Inflammatory macrophage treated with lipopolysaccharide for 1 hour (primary cell): ENCODE measurements at places on chromosomes 13 and 19.

DNA sequence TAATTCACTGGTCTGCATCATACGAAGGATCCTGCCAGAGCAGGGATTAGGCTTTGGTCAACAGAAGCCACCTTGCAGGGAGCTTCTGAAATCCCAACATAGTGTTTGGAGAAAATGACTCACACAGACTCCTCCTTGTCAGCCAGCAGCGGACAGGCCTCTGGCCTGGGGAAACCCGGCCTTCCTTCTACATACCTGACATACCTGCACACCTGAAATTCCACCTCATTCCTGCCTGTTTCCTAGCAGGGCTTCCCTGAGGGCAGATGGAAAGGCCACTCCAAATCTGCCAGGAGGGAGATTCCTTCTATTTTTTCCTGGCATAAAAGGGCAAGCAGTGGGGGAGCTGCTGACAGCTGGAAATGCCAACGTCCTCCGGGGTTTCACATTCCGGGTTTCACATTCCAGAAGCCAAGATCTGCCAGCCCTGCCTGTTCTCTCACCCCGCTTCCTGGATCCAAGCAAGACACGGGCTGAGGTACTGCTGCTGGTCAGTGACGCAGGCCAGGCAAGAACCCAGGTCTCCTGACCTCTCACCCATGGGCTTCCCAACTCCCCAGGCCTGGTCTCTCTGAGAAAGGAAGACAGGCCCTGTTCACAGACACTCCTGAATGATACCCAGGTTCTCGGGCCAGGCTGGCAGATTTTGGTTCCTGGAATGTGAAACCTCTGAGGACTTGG, 18.2 kb upstream of the IGFL1 start:
- DNase-seq, result no peak

- no peak for DNase-seq
Measured at GRCh38 chr13:98364647-98365046, 187.6 kb upstream of the RNF113B start.

- DNase-seq, result no peak
Measured at GRCh38 chr19:33690378-33691029, 68.8 kb downstream of the CHST8 start.

GRCh38 chr19:47901370-47901769, 15.3 kb upstream of the SULT2A1 start:
- no peak for DNase-seq

DNA sequence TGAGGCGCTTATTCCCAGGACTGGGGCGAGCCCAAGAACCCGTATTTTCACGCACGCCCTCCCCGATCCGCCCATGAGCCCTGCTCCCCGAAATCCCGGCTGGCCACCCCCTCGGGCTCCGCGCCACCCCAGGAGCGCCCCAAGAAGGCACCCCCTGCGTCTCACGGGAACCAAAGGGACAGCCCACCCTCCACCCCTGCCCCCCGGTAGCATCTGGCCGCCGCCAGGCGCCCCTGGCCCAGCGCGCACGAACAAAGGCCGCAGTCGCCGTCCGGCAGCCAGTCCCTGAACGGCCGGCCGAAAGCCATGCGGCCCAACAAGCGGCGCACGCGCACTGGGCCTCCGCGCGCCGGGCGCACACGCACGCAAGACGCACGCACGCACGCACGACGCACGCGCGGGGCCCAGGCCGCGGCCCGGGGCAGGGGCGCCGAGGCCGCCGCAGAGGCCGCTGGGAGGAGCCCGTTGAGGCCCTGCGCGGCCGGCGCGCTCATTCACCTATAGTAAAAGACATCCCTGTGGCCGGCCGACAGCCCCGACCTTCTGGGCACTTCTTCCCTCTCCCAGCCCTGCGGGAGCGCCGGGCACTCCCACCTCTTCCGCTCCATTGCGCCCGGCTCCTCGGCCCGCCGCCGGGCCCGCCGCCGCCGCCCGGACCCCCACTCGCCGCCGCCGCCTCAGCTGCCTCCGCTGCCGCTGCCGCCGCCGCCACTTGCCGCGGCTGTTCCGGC, 476 bp downstream of the MBD3 start:
- DNase-seq, result peak; percentile 80

GRCh38 chr19:31749231-31749630, 400.0 kb upstream of the TSHZ3 start:
- DNase-seq, result no peak

DNA sequence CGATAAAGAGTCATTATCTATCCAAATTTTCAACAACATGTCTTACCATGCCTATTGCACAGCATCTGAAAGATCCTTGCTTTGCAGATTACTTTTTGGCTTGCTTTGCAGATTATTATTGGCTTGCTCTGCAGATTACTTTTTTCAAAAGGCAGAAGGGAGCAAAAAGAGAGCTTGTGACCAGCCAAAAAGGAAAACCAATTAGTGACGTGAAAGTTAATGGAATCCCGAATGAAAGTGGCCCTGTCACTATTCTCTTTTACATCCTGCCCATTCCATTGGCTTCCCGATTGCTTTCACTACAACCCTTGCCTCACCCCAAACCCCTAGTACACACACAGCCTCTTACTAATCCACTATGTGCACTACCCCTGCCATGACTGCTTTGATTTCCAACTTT, 81.3 kb downstream of the LHFPL6 start:
- no peak for DNase-seq

GRCh38 chr13:39855236-39855635, 199.8 kb downstream of the COG6 start:
- no peak for DNase-seq

DNA sequence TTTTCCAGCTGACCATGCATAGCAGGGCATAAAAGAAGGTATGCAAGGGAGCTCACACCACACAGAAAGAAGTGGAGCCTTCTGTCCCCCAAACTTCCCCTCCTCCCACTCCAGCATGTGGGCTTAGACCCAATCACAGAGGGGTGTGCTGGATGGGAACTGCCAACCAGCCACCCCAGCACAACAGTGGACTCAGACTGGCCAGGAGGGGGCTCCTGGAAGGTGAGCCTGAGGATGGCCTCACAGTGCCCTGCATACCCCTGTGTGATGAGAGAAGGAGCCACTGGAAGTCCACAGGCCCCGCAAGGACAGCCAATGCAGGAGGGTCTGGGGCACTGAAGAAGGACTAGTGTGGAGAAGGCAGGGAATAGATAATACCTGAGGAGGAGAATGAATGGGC, 106.9 kb upstream of the SERP2 start:
- peak; percentile 33 for DNase-seq

DNA sequence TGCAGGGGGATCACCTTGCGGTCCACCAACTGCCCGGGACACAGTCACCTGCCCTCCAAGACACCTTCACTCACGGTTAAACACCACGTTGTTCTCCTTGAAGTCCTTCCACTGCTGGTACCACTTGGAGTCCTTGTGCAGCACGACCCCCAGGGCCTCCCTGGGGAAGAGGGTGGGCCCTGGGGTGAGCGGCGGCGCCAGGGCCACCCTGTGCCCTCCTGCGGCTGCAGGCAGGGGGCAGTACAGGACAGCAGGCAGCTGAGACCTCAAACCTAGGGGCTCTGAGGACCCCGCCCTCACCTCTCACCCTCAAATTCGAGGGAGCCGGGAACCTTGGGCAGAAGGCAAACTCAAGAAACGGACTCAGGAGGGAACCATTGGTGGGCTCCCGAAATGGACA, 7.5 kb upstream of the CTXN1 start:
- no peak for DNase-seq

DNA sequence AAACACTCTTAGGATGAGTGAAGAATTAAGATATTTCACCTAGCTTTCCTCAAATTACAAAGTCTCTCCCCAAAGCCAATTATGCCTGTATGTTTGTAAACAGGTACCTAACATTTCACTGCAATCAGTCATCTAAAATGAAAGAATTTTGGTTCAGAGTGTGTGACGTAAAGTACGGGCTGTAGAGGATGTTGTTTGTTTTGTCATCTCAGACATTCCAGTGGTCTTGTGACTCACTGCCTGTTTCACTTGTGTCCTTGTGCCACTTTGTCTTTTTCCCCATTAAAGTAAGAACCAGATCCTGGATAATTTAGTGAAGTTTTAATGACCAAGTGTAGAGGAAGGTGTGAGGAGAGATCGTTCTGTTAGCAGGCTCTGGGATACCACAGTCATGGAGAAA, 28.6 kb upstream of the EID2 start:
- no peak for DNase-seq

GRCh38 chr19:42111811-42112210, 20.4 kb downstream of the POU2F2 start:
- DNase-seq, result no peak

- no peak for DNase-seq
Measured at GRCh38 chr19:11685676-11686650, 52.8 kb downstream of the ZNF823 start.

GRCh38 chr13:101511766-101512165, 59.3 kb downstream of the ITGBL1 start:
- no peak for DNase-seq

GRCh38 chr19:48698046-48698445, 2.3 kb downstream of the FUT2 start:
- no peak for DNase-seq

DNA sequence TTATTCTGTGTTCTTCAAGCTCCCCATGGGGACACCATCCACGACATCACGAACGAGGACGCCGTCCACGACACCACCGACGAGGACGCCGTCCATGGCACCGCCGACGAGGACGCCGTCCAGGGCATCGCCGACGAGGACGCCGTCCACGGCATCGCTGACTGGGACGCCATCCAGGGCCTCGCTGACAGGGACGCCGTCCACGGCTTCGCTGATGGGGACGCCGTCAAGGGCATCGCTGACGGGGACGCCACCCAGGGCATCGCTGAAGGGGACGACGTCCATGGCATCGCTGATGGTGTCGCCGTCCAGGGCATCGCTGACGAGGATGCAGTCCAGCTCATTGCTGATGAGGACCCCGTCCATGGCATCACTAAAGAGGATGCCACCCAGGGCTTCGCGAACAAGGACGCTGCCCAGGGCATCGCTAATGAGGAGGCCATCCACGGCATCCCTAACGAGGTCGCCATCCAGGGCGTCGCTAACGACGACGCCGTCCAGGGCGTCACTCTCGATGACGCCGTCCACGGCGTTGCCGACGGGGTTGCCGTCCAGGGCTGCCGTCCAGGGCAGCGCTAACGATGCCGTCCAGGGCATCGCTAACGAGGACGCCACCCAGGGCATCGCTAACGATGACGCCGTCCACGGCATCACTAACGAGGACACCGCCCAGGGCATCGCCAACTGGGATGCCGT, 949.2 kb downstream of the TUBA3C start:
- no peak for DNase-seq

- no peak for DNase-seq
Measured at GRCh38 chr13:39637890-39638289, 17.6 kb upstream of the COG6 start.

GRCh38 chr13:91349992-91350911, 2.8 kb downstream of the MIR17HG start:
- no peak for DNase-seq

DNA sequence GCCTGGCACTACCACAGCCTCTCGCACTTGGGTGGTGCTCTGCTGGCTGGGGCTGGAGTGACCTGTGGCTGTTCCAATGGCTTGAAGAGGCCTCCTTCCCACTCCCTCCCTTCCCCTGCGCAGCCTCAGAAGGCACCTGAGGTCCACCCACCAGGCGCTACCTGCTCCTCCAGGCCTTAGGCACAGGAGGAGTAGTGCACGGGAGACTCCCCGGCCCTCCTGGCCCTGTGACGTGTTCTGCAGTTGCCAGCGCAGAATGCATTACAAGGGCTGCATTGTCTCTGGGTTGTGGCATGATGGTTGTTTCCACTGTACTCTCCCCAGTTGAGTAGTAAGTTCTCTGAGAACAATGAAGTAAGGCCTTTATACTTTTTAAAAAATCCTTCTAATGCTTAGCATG, 128.6 kb downstream of the TEX29 start:
- DNase-seq, result no peak

- no peak for DNase-seq
Measured at GRCh38 chr13:48000559-48001113, 437 bp downstream of the SUCLA2 start.

GRCh38 chr19:14471436-14472187, 3.5 kb downstream of the PTGER1 start:
- DNase-seq, result no peak

DNA sequence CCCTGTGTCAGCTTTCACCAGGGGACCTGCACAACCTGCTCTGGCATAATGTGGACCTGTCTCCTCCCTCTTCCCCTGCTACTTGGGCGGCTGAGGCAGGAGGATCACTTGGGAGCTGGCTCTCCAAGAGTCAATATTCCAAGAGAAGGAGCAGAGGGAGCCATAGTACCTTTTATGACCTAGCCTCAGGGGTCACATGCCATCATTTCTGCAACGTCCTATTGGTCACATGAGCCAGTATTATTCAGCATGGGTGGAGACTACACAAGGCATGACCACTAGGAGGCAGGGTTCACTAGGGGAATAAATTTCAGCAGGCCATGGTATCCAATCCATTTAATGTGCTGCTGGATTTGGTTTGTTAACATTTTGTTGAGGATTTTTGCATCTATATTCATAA, 12.0 kb upstream of the SHFL start:
- peak; percentile 43 for DNase-seq

DNA sequence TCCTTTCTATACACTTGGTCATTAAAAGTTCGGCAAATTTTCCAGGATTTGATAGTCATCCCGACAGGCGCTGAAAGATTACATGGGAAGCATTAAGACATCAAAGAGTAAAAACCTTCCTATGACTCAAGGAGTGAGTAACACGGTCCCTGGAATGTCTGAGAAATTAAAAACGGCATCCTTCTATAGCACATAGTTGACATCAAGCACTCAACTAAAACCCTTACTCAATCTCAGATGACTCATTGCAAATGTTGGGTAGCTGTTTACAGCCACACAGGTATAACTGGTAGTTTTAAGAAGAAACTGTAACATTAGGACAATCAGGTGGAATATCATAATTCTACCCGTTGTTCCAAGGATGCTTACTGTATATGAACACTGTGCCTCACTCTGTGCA, 6.4 kb upstream of the LGALS13 start:
- DNase-seq, result no peak

DNA sequence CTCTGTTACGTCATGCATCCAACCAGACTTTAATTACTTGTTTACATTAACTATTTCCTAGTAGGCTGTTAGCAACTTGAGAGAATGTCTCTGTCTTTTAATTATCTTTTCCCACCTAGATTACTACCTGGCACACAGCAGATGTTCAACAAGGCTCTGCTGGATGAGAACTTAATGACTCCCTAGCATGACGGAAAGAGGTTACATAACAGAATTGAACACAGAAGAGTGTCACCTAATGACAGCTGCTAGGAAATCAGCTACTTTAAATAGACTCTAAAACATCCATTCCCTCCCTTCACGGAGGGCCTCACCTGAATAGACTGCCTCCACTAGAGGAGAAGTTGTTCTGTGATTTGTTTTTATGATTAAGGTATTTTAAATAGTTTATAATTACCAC, 110.8 kb downstream of the TEX29 start:
- no peak for DNase-seq

- no peak for DNase-seq
Measured at GRCh38 chr13:27794921-27795717, 2.8 kb downstream of the GSX1 start.

- no peak for DNase-seq
Measured at GRCh38 chr13:42054798-42055499, 6.5 kb downstream of the DGKH start.

DNA sequence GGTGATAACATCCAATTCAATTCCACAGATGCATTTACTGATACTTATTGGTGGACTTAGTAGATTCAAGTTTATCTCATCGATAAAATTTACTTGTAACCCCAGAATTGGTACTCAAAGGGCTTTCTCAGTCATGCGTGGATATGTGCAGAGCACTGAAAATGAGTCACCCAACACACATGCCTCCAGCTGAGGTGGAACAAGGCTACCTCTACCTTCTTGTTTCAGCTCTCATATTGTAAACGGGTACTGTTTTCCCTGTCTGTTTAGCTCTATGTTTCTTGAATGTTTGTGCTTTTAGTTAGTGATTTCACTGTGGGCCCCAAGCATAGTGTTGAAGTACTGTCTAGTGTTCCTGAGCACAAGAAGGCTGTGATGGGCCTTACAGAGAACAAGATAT, 1.5 kb downstream of the LRRC63 start:
- no peak for DNase-seq
